Activated CD8-positive, alpha-beta memory T cell treated with anti-CD3 and anti-CD28 coated beads for 24 hours (primary cell): ENCODE measurements at places on chromosomes 3 and 15.

DNA sequence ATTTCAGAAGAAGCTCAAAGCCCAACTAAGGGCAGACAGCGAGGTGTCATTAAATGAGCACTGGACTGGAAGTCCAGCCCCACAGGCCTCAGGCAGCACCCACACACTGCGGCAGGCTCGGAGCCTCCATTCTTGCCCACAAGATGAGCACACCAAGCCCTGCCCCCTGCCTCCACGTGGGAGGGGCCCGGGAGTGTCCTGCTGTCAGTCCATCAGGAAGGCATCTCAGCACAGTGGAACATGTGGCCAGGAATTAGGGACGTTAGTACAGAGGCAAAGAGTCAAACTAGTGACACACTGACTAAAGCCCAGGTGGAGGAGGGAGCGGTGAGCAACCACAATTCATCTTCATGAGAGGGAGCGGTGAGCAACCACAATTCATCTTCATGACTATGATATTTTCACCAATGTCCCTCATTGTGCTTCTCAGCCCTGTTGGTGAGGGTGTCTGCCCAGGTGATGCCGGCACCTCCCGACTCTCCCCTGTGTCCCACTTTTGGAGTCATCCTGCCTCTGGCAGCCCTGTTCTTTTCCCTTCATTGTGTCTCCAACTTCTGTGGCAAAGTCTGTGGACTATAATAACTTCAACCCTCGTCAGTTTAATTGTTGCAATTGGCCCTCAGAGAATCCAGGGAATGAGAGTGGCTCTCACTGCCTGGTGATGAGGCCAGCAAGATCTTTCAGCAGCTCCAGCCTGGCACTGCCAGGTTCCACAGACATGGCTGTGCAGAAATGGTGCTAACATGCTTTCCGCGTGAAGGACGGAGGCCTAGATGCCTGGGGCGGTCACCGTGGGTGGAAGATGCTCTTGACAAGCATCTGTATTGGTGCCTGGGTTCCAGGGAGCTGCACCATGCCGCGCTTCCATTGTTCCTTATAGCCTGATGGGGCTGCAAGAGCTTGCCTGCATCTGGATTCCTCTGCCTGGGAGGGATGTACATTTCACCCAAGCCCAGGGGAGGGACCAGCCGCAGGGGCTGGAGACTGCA lies 23.1 kb upstream of the SKOR1 start:
- DNase-seq, result no peak

DNA sequence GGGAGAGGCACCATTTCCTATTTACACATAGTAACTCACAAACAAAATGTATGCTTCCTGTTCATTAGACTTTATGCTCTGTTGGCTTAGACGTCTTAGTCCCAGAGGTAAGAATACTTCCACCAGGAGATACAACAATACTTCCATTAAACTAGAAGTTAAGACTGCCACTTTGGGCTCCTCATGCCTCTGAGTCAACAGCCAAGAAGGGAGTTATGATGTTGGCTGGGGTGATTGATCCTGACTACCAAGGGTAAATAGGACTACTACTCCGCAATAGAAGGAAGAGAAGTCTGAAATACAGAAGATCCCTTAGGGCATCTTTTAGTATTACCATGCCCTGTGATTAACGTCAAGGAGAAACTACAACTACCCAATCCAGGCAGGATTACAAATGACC lies 43.5 kb upstream of the ABI3BP start:
- DNase-seq, result no peak

GRCh38 chr3:143218166-143218835 lies 98.7 kb downstream of the CHST2 start:
- no peak for DNase-seq

DNA sequence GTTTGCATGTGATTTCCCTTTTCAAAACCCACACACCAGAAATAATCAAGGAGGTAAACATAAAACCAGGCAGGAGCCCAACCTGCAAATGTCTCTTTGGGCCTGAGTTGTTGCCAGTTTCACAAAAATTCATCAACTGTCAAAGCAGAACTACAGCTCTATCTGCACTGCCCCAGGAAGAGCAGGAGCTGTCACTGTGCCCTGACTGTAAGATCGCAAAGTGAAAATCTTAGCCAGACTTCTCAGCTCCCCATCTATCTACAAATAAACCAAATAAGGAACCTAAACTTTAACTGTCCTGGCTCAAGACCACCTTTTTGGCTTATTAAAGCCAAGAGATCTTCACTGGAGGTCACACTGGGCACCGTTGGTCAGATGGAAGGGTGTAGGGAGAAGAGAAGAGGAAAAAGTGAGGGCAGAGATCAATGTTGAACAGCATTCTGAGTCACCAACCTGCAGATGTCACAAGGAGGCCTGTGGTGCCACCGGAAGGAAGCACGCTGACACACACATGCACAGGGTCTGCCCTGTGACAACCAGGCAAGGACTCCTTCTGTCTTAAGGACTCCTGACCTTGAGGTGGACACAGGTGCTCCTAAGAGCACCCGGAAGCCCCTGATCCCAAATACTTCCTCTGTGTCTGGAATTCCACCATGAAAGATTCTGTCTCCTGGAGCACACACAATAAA lies 58.7 kb downstream of the RPN1 start:
- no peak for DNase-seq

DNA sequence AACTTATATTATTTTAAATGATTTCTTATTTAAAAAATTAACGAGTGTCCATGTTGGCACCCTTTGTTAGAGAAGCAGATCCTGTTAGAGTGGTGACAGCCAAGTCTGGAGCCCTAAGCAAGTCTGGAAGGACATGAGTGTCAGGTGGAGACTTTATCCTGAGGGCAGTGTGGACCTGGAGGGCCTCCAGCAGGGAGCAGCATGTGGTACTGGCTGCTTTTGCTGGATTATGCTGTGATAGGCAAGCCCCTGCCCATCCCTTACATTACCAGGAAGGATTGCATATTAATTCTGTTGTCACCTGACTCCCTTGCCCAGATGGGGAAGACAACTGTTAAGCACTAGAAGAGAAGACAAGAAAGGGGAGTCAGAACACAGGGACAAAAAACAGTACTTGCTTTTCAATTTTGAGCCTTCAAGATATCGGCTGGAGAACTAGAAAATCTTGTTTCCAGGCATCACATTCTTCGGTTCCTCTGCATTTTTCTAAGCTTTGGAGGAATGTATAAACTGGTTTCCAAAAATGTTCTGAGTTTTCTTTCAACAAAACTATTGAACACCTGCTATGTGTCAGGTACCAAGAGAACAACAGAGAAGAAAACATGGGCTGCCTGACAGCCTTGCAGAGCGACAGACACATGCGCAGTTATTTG lies 22.7 kb downstream of the ZNF860 start:
- no peak for DNase-seq

GRCh38 chr15:48603123-48603500 lies 42.4 kb downstream of the FBN1 start:
- DNase-seq, result no peak

DNA sequence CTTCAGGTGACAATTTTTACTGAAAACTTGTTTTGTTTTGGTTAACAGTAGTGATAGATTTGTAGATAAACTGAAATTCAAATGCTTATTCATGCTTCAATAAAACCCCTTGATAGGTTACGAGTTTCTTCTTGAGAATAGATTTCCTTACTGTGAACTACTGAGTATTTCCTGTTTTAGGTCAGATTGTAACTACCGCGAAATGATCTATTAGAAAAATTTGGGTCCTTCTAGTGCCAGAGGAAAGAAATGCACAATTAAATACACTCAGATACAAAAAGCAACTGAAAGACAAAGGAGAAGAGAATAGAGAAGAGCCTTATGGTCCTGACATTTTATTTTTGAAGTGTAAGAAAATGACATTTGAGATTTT lies 251.7 kb upstream of the TBL1XR1 start:
- no peak for DNase-seq

- no peak for DNase-seq
These were observed 827 bp upstream of the INO80 start for GRCh38 chr15:41116962-41117252.

- DNase-seq, result peak; percentile 69
These were observed 89.5 kb upstream of the CHD2 start for GRCh38 chr15:92810418-92811138.

DNA sequence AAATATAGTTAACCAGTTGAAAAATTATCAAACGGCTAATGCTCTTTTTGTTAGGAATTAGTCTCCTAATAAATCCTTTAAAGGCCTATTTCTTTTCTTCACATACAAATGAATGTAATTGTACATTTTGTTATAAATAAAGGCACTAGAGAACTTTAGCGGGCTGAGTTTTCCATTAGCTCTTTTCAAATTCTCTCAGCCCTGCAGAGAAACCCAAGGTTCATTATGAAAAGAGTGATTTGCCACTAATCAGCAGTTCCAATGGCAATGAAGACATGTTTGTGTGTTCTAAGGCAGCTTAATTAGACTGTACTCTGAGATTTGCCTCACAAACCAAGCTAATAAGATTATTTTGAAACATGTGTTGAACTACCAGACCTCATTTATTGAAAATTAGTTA lies 64.6 kb upstream of the P2RY1 start:
- no peak for DNase-seq

DNA sequence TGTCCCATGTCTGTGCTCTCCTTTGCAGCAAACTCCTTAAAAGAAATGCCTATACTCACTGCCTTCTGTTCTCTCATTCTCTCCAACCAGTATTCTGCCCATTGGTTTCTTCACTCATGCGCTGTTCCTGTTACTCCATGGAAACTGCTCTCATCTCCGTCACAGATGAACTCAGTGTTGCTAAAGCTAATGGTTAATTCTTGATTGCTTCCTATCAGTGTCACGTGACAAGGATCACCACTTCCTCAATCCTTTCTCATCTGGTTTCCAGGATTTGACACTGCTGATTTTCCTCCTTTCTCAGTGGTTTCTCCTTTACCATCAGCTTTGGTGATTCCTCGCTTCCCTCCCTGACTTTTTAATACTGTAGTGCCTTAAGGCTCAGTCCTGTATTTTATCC lies 2.6 kb downstream of the DPH3 start:
- DNase-seq, result no peak

GRCh38 chr3:106806964-106807363 lies 570.3 kb upstream of the CCDC54 start:
- no peak for DNase-seq

DNA sequence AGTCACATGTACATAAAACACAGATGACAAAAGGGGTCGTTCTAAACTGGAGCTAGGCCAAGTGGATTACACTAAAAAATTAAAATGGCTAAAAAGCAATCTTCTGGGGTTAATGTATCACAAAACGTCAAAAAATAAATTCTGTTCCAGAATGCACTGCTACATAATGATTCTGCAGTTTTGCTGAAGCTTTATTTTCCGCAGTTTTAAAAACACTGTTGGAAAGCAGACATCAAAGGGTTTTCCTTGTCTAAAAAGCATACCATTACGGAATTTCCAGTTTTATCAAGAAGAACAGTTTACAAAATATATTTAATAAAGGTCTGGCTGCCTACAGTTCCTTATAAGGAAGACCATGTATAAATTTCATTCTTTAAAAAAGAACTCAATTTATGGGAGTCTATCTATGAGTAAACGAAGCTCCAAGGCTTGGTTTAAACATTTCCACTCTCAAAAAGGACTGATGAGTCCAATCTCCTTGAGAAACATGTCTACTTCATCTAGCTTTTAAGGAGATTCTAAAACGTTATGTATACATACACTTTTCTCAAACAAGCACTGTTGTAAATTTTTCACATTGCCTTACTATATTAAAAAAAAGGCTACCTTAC lies 1.3 kb downstream of the DMXL2 start:
- no peak for DNase-seq

DNA sequence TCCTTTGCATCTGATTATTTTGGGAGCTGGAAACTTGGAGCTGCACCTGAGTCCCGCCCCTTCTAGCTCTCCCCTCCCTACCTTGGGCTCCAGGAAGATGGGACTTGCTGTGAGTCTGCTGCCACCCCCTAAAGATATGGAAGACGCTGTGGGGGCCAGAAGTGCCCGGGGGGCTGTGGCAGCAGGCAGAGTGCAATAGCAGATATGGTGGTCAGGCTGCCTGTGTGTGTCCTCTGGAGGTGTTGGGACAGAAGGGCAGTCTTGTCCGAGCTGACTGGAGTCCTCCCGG lies 485 bp downstream of the PAK6 start:
- DNase-seq, result no peak

DNA sequence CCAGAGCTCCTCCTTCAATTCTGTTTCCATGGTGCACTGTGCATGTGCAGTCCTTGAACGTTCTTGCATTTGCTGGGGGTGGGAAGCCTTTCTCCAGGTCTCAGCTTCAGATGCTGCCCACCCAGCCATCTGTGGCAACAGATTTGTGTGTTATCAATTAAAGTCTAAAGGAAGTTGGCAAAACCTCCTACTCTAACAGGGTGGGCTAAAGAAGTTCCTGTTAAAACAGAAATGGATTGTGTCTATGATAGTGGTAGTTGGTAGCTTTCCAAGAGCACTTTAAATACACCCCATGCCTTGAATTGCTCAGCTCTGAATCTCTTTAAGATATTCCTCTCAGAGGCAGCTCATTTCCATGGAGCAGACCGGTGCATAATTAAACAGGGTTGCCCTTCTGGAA lies 488.0 kb upstream of the SUCLG2 start:
- no peak for DNase-seq

DNA sequence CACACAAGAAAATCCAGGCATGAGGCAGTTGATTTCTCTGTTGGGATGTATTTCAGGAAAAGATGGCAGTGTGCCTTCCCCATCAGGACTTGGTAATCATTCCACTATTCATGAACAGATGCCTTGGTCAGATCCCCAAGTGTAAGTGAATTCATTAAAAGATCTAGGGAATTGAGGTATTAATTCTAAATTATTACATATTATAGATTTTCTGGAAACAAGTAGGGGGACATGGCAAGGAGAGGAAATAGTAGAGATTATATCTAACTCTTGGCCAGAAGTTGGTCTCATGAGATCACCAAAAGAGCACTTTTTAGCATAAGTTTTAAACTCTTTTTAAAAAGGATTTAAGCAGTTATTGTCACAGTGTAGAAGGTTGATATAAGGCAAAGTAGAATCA lies 74.4 kb upstream of the MDFIC2 start:
- DNase-seq, result no peak

- DNase-seq, result no peak
These were observed 339.9 kb downstream of the NR2F2 start for GRCh38 chr15:96670389-96670788.

GRCh38 chr15:88274553-88275460 lies 18.3 kb upstream of the NTRK3 start:
- DNase-seq, result peak; percentile 84

GRCh38 chr15:101378879-101379278 lies 83.8 kb upstream of the SNRPA1 start:
- DNase-seq, result no peak

GRCh38 chr3:112931736-112932521 lies 43.0 kb downstream of the CD200R1 start:
- DNase-seq, result no peak
